ENCODE measurements at places on chromosomes 16 and 17.
A peak's percentile ranks its signal among the peaks of the same experiment; 100 is the strongest.

- no peak for DNase-seq
These were observed 40.9 kb upstream of the NAT9 start for GRCh38 chr17:74816905-74817620.

- DNase-seq, result no peak
These were observed 3.4 kb downstream of the CASKIN2 start for GRCh38 chr17:75511610-75512575.

- DNase-seq, result no peak
These were observed 77.2 kb downstream of the NT5M start for GRCh38 chr17:17380145-17380925.

DNA sequence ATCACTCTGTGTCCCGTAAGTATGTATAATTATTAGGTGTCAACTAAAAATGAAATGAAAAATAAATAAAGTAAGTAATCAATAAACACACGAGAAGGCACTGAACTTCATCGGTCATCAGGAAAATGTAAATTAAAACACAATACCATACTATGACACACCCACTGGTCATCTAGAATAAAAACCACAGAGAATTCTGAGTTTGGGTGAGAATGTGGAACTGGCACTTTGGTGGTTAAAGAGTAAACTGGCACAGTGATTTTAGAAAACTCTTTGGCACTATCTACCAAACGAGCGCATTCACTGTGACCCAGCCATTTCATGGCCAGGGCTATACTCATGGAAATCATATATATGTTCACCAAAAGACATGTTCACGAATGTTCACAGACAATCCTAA lies 98.2 kb downstream of the HS3ST3A1 start:
- peak; percentile 18 for DNase-seq

DNA sequence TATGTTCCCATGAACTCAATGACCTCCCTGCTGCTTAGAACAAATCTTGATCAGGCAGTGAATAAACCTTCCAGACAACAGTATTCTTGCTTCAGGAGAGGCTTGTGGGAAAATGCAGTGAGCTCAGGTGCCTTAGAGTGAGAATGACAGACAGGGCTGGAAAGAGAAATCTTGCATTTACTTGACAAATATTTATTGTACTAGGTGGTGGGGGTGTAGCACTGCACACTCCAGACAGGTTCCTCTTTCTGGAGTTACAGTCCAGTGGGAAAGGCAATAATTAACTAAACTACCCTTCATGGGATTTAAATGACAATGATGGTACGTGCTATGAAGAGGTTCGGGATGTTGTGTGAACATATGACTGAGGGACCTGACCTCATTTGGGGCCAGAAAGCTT lies 182.9 kb downstream of the SHISA9 start:
- no peak for DNase-seq

GRCh38 chr17:44655983-44656710 lies at the start of gene MEIOC:
Gene MEIOC, plus strand, starts transcription at chr17:44656468. Its CDS starts 146 bp downstream, at chr17:44656614.
- DNase-seq, result no peak

DNA sequence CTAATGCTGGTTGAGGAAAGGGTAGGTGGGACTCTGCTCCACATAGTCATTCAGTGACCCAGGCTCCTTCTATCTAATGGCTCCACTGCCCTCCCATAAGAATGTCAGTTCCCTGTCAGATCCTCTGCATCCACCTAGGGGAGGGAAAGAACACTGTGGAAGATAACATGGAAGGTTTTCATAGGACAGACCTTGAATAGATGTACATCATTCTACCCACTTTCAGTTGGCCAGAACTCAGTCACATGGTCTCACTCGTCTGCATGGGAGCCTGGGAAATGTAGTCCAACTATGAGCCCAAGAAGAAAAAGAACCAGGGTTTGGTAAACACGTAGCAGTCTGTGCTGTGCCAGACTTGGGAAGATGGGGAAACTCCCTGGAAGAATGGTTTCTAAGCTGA lies 27.1 kb upstream of the SCNN1B start:
- DNase-seq, result peak; percentile 12

GRCh38 chr17:13587487-13588338 lies 14.0 kb downstream of the HS3ST3A1 start:
- DNase-seq, result no peak

GRCh38 chr17:68910789-68911431 lies 44.3 kb downstream of the ABCA8 start:
- DNase-seq, result no peak

DNA sequence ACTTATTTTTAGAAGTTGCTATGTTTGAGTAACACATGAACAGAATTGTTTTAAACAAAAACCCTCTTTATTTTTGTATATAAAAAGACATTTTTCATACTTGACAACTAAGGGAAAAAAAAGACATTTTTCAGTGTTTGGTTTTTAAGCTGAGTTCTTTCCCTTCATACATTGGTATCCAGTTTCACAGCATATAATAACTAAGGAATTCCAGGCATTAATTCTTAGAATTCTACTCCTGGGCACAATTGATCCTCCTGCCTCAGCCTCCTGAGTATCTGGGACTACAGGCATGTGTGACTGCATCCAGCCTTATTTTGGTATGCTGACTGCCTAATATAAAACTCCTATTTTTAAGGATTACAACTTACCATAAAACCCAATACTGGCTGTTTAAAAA lies 8.4 kb downstream of the FBXO47 start:
- no peak for DNase-seq

DNA sequence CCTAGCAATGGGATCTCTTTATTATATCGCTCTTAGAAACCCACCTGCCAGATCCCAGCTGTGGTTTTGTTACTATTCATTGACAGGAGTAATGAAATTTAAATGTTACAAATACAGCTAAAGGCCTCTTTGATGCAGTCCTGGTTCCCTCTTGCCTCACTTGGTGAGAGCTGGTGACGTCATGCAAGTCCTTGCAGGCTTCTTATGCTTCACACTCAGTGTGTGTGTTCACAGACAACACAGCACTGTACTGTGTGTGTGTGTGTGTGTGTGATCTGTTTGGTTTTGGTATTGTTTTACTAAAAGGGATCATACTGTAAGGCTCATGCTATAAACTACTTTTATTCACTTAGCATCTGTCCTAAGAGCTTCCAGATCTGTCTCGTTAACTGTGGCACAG lies 75.0 kb downstream of the USP22 start:
- no peak for DNase-seq

DNA sequence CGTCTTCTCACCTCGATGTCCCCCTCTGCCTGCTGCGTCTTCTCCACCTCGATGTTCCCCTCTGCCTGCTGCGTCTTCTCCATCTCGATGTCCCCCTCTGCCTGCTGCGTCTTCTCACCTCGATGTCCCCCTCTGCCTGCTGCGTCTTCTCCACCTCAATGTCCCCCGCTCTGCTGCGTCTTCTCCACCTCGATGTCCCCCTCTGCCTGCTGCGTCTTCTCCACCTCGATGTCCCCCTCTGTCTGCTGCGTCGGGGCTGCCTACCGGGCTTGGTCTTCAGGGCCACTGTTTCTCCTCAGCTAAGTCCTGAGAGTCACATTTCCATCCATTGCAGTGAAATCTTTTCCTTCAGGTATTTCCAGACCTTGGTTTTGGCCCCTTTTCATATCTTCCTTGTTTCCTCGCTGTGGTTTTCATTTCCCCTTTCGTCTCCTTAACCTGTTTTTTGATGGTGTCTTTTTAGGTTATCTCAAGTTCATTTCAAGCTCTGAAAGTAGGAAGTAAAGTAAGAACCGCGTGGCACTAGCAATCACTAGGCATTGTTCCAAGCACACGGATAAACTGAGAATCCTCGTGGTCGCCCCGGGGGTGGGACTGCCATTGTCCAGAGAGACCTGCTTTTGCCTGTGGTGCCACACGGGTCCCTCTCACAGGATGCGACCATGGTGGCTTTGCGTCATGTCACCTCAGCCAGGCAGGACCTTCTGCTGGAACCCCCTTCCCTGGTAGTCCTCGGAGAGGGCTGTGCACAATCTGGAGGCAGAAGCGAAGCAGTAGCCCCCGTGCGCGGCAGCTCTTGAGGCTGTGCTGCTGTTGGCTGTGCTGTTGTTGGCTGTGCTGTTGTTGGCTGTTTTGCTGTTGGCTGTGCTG lies 9.5 kb upstream of the ZNF750 start:
- DNase-seq, result no peak

- DNase-seq, result no peak
These were observed 13.0 kb downstream of the CBX4 start for GRCh38 chr17:79826204-79826680.

GRCh38 chr16:13607289-13607688 lies 312.7 kb upstream of the ERCC4 start:
- no peak for DNase-seq

- DNase-seq, result peak; percentile 50
These were observed 5.9 kb downstream of the BAIAP2 start for GRCh38 chr17:81040791-81041337.

GRCh38 chr16:11857161-11857560 lies 5.8 kb upstream of the RSL1D1 start:
- DNase-seq, result no peak

GRCh38 chr17:80126449-80126715 lies 20.5 kb downstream of the EIF4A3 start:
- no peak for DNase-seq

GRCh38 chr17:78407387-78408000 lies 29.0 kb downstream of the PGS1 start:
- DNase-seq, result no peak
